ENCODE measurements at places on chromosomes 16 and 17. TPM values are rescaled to one million over a fixed set of nuclear protein-coding genes. Genes with fewer than 3 reads are reported as not detected.
A peak's percentile ranks its signal among the peaks of the same experiment; 100 is the strongest.

- H3K27ac ChIP-seq: no peak overlapping the region
- H3K27me3 ChIP-seq: no peaks in the 10 kb centered on the region
- H3K4me3 ChIP-seq: no peak overlapping the region
- DNase-seq: no peak
- H3K36me3 ChIP-seq: no peaks in the 10 kb centered on the region
Observed at GRCh38 chr16:63100082-63100481, 1063.8 kb upstream of the CDH8 start.

- H3K27me3 ChIP-seq: no peaks in the 10 kb centered on the region
- no peak for DNase-seq
- peaks cover 14% of the 10 kb centered on the region for H3K4me1 ChIP-seq
- peak overlapping the region; percentile 91 for H3K4me3 ChIP-seq
- H3K36me3 ChIP-seq: no peaks in the 10 kb centered on the region
Observed at GRCh38 chr16:252366-253337, 18.0 kb downstream of the FAM234A start.

GRCh38 chr17:1711804-1712203 lies 1.6 kb upstream of the TLCD2 start:
- H3K4me3 ChIP-seq: peak overlapping the region; percentile 41
- H3K27ac ChIP-seq: peak overlapping the region; percentile 45
- no peak for DNase-seq
- H3K27me3 ChIP-seq: no peaks in the 10 kb centered on the region
- H3K4me1 ChIP-seq: peaks cover 24% of the 10 kb centered on the region

The ABCA10 gene
- 1.2 TPM for total RNA-seq

The PLXDC1 gene
- 7.5 TPM for total RNA-seq
